NCI-H1930 (cell line): ENCODE measurements at places on chromosomes 4 and X.

DNA sequence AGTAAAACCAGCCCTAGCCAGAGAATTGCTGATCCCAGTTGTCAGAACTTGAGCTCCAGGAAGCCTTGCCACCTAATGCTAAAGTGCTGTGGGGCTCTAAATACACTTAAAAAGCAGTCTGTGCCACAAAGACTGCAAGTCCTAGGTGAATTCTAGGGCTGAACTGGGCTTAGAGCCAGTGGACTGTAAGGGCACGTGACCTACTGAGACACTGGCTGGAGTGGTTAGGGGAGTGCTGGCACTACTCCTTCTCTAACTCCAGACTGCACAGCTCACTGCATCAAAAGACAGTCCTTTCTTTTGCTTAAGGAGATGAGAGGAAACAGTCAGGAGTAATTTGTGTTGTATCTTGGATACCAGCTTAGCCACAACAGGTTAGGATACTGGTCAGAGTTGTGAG is 1240.2 kb downstream of the FAM133A start:
- no peak for DNase-seq

DNA sequence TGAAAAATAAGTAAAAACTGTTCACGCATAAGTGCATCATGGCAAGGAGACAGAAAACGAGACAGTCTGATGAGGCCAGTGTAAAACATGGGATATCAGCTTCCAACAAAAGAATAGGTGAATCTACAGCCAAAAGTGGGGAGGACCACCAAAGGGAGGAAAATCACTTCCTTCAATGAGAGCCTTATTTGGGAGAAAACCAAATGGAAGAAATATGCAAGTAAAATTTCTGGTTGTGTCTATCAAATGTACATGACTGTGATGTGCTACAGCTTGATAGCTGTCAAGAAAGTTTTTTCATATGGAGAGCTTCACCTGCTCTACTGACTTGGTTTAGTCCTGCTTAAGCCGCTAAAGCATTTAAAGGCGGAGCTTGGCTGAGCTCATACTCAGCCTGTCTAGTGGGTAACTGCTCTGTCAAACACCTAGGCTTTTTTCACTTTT is 66.2 kb downstream of the MAGEA1 start:
- no peak for DNase-seq

DNA sequence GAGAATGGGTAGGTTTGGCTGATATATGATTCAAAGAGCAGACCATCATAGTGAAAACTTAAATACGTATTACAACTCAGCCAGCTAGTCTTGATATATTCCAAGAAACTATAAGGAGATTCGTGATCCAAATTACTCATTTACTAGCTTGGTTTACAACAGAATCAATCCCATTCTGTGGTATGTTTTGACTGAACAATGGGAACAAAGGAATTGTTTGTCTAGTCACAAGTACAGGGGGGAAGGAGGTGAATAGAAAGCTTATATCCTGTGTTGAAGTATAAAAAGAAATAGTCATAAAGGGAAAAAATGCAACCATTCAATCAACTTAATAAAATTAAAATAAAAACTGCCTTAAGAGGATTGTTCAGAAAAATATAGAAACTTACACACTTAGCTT is 17.0 kb downstream of the C4orf54 start:
- no peak for DNase-seq

DNA sequence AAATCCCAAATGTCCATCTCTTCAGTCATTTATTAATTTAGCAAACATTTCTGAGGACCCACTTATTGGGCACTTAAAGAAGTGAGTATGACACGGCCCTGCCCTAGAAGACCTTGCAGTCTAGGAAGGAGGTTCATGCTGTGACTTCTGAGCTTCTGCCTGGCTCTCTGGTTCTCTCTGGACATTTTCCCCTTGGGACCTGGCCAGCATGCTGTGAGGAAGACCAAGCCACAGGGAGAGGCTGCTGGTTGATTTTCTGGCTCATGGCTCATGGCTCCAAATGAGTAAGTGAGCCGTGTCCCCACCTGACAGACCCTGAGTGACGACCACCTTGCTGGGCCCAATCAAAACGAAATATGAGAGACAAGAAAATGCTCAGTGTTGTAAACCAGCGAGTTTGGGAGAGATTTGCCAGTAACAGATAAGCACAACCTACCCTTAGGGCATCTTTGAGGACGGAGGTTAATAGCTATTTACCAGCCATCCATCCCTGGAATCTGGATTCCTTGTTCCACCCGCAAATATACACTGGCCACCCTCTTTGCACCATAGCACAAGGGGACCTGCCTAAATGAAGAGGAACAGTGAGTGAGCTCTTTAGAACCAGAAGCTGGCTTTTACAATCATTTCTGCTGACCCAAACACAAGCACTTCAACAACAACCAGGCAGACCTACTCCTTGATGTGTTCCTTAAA is 876 bp downstream of the MPP1 start:
- no peak for DNase-seq

- no peak for DNase-seq
Measured at GRCh38 chr4:57157596-57158137, 47.5 kb upstream of the IGFBP7 start.

GRCh38 chr4:168849030-168849675 is 160.9 kb downstream of the CBR4 start:
- DNase-seq: no peak

DNA sequence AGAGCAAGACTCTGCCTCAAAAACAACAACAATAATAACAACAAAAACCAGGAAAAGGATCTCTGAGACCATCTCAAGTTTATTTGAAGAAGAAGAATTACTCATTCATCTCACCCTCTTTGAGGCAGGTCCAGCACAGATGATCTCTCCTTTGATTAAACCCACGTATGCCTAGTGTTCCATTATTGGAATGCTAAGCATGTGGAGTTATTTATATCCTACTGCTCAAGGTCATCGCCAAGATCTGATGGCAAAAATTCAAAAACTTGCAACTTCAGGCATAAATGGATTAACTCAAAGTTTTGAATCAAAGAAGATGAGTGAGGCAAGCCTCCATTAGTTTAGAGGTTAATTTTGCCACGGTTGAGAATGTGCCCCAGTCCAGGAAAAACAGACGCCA is 184.2 kb downstream of the DHRSX start:
- no peak for DNase-seq
